Right ventricle myocardium superior (tissue), 1 donor: ENCODE measurements at places on chromosomes 16 and 17.

DNA sequence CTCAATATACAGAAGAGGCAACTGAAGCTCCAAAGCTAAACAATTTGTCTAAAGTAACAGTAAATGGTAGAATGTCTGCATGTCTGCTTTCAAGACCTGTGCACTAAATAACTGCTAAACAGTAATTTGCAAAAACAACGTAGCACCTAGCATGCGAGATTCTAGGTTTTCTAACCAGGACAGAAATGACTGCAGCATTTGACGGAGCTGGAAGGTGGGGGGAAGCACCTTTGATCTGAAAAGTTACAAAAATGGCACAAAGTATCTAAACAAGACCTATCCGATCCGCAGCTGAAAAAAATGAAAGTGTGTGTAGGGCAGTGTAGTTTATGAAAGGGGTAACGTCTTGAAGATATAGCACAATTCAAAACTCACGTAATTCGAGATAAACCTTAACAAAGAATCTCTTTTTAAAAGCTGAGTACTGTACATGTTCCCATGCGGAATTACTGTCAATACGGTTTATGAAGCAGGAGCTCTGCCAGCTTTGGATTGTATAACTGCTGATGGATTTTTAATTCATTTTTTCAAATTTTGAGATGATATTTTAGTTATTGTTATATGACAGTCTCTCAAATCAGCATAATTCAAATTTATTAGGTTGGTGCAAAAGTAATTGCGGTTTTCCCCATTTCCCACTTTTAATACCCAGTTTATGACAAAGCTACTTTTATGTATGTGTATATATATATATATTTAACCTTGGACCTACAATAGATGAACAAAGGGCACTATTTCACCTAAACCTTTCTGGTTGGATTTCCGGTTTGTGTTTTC lies 1.2 kb upstream of the WIPI1 start:
- no peak for DNase-seq

DNA sequence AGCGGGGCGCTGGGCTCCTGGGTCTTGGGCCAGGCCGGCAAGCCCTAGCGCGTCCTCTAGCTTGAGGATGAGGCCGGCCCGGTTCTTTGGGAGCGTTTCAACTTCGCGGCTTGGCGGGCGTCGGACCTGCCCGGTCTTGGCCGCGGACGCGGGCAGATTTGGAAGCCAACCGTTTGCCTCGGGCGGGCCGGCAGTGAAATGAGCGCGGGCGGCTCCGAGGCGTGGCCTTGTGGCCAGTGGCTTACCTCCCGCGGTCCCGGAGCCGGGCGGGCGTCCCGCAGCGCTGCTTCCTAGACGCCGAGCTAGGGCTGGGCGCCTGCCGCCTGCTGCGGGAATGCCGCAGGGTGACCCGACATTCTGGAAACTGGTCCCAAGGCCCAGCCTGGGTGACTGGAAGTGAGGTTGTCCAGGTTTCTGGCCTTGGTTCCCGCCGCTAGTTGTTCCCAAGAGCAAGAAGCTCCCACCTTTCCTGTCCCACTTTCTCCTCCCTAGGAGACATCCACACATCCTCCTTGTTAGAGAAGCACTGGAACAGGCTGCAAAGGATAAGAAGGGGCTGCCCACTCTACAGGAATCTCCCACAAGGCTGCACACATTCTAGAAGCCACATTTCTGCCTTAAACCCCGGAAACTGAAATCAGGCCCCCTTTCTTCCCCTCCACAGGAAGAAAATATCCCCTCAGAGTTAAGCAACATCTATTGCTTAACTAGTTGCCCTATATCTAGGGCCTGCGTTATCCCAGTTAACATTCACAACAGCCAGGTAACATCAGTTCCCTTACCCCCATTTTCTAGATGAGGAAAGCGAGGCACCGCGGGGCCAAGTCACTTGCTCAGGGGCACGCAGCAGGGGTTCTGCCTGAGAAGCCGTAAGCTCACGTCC lies 4.5 kb upstream of the CBX8 start:
- no peak for DNase-seq

DNA sequence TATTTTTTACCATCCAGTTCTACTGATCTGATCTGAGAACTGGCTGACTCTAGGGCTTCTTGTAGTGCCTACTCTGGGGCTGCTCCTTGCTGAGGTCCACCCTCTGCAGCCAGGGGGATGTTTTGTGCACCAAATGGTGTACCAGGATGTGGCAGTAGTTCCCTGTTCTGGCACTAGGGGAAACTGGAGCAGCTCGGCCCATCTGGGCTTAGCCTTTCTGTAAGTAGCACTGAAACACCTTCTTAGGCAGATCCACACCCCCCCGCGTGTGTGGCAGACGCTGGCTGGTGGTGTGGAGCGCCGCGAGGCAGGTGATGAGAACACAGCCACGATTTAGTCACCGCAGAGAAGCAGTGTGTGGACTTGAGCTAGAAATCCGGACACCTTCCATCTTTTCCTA lies 17.0 kb downstream of the DUSP14 start:
- no peak for DNase-seq

DNA sequence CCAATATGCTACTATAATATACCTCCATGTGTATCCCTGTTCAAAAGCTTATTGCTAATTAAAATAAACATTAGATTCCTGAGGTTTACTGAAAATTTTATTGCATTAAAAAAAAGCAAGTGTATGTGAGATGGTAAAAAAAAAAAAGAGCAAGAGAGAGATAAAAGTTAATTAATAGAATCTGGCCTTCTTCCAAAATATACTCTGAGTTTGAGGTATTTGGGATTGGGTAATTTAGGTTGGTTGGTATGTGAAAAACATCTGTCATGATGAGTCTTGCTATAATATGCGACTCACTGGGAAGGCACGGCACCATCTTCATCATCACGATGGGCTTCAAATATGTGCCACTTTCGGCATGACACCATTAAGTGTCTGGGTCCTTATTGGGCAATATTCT lies 711.1 kb upstream of the SOX9 start:
- DNase-seq: no peak

DNA sequence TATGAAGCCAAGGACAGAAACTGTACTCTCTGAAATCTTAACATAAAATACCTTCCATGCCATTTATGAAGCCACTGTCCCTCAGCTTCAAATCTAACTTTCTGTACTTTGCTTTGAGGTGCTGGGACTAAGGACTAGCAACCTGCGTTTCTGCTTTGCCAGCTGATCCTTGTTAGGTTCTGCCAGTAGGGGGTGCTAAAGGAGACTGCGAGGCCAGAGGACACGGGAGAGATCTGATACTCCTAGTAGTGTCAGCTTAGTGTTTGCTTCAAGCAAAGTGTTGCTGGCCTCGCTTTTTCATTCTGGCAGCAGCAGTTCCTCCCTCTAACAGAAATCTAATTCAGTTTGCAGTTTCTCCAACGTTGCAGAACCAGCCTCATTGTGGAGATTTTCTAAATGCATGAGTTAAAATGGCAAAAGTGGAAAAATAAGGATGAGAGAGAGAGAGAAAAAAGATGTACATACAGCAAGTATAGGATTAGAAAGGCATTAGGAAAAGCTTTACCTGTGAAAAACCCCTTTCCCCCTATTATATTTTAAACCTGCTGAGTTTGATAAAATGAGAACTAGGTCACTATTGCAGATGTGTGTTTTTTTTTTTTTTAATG lies 297.5 kb downstream of the CA10 start:
- no peak for DNase-seq

GRCh38 chr17:77968788-77969187 lies 10.3 kb downstream of the TNRC6C start:
- no peak for DNase-seq

DNA sequence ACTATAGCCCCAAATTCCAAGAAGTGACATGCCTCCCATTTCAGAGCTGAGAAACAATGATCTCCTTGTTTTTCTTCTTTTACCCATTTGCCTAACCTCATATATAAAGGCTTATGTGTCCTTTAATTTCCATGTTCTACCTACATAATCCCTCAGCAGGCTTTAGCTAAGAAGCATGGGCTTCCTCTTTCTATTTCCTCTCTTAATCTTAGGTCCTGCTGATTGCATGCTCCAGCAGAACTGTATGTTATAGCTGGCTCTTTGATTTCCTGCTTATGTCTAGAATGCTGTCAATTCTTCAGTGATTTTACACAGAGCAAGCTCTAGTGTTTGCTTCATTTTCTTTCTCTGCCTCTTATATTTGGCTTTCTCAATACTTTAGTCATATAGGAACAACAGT lies 151.7 kb upstream of the COX10 start:
- no peak for DNase-seq

- DNase-seq: no peak
Measured at GRCh38 chr16:30499284-30499683, 26.7 kb downstream of the ITGAL start.

DNA sequence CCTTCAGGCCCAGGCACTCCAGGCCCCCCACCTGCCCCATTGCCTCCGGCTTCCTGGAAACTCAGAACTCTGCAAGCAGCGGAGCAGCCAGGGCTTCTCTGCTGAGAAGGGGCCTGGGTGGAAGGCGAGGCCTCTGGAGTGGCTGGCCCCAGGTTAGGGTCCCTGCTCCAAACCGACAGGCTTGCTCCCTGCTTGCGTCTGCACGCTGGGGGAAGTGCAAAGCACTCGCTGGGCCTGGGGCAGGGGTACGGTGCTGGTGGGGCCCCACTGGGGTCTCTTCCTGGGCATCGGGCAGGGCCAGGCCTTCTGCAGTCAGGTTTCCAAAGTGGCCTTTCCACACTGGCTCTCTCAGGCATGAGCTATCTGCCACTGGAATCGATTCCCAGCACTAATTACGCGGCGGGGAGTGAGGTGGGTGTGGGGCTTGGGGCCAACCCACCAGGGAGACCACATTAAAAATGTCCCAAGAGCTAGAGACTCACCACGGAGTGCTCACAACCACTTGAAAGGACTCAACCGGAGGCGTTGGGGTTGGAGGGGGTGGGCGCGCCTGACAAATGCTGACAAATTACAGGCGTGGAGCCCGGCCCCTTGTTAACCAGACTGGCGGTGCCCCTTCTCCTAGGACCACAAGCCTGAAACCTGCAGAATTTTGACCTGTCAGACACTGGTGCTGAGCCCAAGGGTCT lies 17.9 kb downstream of the FAM83G start:
- DNase-seq: no peak

- DNase-seq: no peak
Measured at GRCh38 chr16:5972747-5973146, 875.2 kb upstream of the EEF2KMT start.

DNA sequence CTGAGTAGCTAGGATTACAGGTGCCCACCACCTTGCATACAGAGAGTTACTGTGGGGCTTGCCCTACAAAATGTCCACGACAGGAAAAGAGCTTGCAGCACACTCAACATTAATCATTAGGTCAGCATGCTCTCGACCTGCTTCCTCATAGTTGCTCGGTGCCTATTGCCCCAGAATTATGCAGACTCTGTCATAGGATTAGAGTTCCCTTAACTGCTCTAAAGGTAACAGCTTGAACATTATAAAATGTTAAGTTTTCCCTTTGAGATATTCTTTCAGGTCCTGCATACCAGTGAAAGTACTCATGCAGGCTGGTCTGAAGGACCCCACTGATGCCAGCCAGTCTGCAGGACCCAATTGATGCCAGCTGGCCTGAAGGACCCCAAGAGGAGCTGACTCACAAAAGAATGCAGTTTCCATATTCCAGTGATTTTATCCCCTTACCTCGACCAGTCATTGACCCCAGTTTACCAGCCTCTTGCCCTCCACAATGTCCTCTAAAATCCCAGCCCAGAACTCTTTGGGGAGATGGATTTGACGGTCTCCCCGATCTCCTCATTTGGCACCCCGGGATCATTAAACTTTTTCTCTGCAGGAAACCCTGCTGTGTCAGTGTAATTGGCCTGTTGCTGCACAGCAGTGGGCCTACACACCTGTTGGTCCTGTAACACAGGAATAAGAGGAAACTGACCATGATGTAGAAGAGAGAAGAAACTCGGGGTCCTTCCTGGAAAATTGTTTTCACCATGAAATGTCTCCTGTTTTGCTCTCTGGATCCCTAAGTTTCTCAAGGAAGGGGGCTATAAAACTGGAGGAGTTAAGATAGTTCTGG lies 10.6 kb downstream of the ICAM2 start:
- DNase-seq: no peak

DNA sequence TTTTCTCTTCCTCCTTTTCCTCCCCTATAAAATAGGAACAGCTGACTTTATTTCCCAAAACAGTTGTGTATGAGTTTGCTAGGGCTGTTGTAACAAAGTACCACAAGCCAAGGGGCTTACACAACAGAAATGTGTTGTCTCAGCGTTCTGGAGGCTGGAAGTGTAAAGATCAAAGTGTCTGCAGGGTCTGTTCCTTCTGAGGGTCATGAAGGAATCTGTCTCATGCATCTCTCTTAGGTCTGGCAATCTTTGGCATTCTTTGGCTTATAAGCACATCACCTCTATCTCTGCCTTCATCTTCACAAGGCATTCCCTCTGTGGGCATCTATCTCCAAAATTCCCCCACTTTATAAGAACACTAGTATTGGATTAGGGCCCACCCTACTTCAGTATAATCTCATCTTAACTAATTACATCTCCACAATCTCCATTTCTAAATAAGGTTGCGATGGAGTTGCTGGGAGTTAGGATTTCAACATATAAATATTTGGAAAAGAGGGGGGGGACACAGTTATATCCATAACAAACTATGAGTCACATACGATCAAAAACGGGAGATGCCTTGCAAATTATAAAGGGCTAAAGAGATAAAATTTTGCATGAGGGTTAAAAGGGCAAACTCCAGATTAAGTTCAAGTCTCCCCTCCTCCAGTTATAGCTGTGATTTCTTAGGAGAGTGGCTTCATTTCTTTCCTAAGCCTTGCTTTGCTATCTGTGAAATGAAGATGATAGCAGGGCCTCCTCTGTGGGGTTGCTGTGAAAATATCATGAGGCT lies 109.7 kb downstream of the VAT1L start:
- DNase-seq: no peak

DNA sequence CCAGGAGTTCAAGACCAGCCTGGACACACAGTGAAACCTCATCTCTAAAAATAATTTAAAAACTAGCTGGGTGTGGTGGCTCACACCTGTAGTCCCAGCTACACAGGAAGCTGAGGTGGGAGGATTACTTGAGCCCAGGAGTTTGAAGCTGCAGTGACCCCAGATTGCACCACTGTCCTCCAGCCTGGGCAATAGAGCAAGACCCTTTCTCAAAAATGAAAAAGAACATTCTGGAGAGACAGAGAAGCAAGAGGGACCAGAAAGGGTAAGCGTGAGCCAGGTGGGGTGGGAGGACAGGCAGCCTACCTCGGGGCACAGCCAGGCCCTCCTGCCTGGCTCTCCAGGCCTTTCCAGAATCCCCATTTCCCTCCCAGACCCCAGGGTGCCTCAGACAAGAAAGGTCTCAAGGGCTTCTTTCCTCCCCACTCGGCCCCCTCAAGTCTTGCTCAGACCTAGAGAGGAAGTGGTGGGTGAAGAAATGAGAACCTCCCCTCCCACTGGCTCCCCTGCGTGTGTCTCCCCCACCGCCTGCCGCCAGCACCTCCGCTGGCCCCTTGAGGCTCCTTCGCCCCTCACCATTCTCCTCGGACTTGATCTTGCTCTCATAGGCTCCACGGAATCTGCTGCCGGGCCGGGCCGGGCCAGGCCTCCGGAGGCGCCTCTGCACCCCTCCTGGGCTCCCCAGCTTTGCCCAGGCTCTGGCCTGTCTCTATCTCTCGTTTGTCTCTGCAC lies 503 bp downstream of the C16orf54 start:
- no peak for DNase-seq

GRCh38 chr16:56614549-56614991 lies 6.2 kb downstream of the MT2A start:
- DNase-seq: no peak
